ENCODE measurements at places on chromosomes 11 and 22.

DNA sequence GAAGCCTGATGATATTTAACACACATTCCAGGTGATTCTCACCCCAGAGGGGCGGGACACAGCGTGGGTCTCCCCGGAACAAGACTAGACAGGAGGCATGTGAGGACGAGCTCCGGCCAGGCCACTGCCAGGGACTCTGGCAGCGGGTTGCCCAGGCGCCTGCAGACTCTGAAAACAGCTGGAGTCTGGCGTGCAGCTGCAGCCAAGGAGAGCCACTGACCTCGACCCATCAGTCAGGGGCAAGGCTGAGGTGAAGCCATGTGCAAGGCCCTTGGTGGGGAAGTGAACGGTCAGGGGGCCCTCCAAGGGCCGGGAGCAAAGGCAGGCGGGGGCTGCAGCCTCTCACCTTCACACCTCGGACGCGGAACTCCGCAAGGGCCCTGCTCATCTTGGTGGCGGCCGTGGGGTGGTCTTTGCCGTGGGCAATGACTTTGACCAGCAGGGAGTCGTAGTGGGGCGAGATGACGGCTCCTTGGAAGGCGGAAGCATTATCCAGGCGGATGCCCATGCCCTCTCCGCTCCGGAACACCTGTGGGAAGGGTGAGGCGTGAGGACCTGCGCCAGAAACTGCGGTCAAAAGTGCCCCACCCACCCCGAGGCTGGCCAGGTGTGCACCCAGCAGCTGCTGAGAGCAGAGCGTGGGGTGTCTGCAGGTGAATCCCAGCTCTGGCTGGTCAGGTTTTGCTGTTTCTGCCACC, 6.7 kb downstream of the LRFN4 start:
- DNase-seq: no peak

DNA sequence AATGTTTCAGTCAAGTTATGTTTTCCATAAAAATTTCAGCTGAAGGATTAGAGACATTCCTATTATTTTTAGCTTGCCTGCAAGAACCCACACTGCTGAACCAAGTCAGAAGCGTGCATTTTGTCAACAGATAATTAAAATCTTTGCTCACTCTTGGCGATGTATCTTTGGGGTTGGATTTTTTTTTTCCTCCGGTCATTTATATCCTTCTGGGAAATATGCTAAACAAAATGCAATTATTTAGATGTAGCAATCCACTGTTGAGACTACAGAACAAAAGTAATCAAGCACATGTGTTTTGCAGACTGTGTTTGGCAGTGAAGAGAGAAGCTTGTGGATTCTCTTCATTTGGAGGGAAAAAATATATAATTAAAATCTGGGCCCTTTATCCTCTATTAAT, 15.3 kb upstream of the NELL1 start:
- no peak for DNase-seq

DNA sequence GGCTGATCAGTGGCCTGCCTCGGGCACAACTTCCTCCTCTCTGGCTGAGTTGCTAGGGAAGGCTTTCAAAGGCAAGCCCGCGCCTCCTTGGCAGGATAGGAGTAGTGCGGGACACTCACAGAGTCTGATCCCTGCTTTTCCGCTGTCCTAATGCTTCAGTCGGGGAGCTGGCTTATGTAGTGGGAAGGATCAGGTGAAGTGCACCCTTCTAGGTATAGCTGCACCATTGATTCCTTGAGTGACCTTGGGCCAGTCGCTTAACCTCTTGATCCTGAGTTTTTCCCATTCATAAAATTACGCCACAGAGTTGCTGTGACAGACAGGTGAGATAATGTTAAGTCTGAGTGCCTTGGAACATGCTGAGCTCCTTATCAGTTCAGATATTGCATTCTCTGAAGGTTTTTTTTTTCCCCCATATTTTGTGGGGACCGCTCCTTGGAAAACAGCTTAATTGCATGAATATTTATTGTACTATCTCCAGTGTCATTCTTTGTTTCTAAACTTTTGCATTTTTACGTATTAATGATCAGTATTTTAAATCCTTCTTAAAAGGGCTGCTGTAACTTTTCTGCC, 961 bp downstream of the IPO7 start:
- peak; percentile 24 for DNase-seq

- no peak for DNase-seq
These were observed 33.5 kb upstream of the TXNRD2 start for GRCh38 chr22:19974935-19975706.

DNA sequence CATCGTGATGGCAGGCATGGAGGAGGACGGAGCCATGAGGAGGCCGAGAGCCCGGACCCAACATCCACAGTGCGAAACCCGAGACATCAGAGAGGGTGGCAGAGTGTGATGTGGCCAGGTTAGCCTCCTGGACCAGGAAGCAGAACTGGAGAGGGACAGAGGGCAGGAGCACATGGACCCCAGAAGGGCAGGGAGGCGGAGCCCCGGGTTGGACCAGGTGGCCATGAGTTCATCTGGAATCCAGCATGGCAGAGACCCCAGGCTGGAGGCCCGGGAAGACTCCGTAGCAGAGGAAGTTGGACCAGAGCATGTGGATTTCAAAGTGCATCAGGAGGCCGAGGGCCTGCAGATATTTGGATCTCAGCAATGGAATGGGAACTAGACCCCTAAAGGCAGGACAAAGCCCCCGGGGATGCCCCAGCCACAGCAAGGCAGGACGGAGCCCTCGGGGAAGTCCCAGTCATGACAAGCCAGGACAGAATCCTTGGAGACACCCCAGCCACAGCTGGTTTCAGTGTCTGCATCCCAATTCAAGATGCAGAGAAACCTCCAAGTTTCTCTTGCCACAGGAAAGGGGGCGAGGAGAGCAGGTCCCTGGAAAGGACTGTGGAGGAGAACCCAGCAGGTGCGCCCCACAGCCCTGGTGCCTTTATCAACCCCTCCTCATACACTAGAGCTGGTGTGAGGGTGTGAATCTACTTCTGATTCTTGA, 1393.4 kb downstream of the BRD1 start:
- DNase-seq: no peak

DNA sequence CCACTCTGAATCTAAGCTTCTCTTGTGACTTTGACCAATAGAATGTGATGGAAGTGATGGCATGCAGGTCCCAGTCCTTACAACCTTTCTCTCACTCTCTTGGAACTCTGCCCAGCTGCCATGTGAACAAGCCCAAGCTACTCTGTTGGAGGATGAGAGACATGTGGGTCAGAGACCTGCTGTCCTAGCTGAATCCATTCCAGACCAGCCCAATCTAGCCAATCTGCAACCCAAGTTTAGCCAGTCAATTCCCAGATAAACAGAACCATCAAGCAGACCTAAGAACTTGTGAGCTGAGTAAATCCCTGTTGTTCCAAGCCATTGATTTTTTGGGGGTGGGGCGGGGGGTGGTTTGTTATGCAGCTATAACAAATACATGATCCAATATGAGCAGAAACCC, 69.2 kb upstream of the GRK3 start:
- no peak for DNase-seq

DNA sequence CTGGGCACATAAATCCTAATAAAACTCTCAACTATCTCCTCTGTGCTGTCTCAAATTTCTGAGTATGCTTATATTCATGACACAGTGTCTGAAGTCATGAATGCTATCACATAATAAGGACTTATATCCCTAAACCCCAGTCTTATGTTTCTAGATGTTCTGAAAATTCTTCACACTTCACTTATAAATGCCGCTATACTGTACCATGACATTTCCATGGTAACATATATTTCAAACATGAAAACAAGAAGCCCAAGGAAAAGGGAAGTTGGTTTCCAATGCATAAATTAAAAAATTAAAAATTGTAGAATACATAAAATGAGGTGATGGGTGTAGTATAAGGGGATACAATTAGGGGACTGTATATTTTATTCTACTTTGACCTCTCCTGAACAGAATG, 11.7 kb downstream of the GVQW3 start:
- DNase-seq: no peak
